ENCODE measurements at places on chromosomes 3 and 15. TPM values are rescaled to one million over a fixed set of nuclear protein-coding genes. Genes with fewer than 3 reads are reported as not detected.
A peak's percentile ranks its signal among the peaks of the same experiment; 100 is the strongest.

DNA sequence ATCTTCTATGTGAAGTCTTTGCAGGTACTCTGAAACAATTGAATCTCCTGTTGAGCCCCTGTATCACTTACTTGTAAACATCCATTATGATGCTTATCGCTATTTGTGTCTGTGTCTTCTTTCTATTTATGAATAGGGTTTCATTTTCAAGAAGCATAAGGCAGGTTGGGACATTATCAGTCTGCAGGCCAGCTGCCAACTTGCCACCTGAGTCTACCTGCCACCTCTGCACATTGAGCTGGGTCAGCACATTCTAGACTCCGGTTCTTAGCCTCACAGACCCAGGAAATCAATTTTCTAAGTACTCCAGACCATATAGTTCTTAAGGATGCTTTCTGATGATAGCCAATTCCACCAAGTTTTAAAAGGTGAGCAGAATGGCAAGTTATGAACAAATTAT, 105.7 kb upstream of the MCTP2 start:
- no peak for ATAC-seq

EPHB3 gene
- 44.7 TPM for total RNA-seq

- no peak for ATAC-seq
These were observed 1271.6 kb downstream of the NSUN3 start for GRCh38 chr3:95334461-95334860.

SERPINI2 gene
- not detected for total RNA-seq

SLC12A8 gene
- 7.7 TPM for total RNA-seq

FSTL1 gene
- total RNA-seq = 15.8 TPM

GRCh38 chr15:52180196-52180835, 10.9 kb downstream of the GNB5 start:
- ATAC-seq = peak; percentile 30

AADACL2 gene
- total RNA-seq = not detected

BTLA gene
- 0.44 TPM for total RNA-seq

TLE3 gene
- 46.3 TPM for total RNA-seq

GRCh38 chr3:147372525-147373027, 33.8 kb downstream of the ZIC4 start:
- ATAC-seq = no peak

DNA sequence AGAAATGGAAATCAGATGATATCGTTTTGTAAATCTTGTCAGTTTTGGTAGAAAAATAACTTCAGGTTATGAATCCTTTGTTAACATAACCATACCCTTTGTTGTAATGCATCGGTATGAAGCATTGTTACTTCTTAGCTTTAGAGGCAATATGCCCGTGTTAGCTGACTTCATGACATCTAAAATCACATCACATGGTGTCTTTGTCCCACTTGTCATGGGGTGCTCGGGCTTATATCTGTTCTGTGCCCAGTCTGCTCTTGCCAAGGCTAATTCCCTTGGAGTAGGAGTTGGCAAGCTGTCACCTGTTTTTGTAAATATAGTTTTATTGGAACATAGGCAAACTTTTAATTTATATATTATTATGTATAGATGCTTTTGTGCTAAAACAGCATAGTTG, 39.6 kb downstream of the SLC25A26 start:
- no peak for ATAC-seq

GRCh38 chr15:82646250-82647044, 716 bp downstream of the CPEB1 start:
- peak; percentile 21 for ATAC-seq

COPS2 gene
- 53.2 TPM for total RNA-seq

DNA sequence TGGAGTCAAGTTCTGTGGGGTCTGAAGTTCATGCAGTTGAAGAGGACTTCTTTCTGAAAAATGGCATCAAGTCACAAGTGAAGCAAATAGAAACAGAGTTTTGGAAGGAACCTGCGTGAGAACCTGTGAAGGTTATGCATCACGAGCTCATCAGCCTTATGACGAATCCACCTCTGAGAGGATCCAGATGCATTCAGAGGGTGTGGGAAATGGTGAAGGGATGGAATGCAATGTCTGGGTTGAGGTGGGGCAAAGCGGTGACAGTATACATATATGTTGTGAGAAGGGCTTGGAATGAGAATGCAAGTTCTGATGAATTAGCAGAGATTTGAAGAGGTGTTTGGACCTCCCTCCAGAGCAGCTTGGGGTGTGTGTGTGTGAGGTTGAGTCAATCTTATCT, 382.1 kb upstream of the TBL1XR1 start:
- ATAC-seq = peak; percentile 93

ZNF770 gene
- total RNA-seq = 114 TPM

- no peak for ATAC-seq
These were observed 89.1 kb downstream of the ABHD5 start for GRCh38 chr3:43779850-43780249.

DNA sequence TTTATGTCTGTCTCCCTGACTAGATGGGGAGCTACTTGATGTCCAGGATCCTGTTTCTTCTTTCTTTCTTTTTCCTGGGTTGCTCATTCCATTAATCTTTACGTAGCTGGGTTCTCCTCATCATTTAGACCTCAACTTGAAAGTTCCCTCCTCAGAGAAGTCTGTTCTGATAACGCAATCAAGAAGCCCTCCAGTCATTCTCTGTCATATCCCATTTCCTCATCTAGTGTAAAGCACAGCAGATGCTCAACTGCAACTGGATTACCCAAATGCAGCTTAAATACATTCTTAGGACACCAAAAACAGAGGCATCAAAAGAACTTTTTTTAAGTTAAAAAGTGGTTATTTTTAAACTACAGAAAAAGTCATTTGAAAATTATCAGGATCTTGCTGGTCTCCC, 51.7 kb upstream of the ST3GAL6 start:
- no peak for ATAC-seq

GRCh38 chr15:69400850-69401249, 13.3 kb upstream of the KIF23 start:
- no peak for ATAC-seq

RPL32 gene
- 1,705 TPM for total RNA-seq

- ATAC-seq = no peak
These were observed 139.7 kb upstream of the COL8A1 start for GRCh38 chr3:99498550-99499234.

GRCh38 chr15:65077981-65078352, 1.4 kb downstream of the KBTBD13 start:
- ATAC-seq = peak; percentile 59

MOBP gene
- not detected for total RNA-seq

DNA sequence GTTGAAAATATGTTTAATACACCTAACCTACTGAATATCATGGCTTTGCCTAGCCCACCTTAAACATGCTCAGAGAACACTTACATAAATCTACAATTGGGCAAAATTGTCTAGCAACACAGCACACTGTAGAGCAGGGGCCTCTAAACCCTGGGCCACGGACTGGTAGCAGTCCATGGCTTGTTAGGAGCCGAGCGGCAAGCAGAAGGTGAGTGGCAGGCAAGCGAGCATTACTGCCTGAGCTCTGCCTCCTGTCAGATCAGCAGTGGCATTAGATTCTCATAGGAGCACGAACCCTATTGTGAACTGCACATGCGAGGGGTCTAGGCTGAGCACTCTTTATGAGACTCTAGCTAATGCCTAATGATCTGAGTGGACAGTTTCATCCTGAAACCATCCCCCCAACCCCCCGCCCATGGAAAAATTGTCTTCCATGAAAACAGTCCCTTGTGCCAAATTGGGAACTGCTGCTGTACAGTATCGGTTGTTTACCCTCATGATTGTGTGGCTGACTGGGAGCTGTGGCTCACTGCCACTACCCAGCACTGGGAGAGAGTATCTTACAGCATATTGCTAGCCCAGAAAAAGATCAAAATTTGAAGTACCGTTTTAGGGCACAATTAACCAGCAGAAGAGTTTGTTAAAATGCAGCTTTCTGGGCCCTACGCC, 26.1 kb downstream of the CMSS1 start:
- ATAC-seq = no peak

DNA sequence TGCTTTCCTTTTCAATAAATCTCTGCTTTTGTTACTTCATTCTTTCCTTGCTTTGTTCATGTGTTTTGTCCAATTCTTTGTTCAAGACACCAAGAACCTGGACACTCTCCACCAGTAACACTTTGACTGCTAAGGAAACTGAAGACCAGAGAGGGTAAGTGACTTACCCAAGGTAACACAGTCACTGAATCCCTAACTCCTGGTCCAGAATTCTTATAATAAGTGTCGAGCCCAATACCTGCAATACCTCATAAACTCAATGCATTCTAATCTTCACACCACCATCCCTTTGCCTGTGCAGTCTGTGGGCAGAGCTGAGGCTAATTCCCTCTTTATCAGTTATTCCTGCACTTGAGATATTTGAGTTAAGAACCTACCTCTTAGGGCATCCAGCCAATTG, 237.8 kb downstream of the UACA start:
- no peak for ATAC-seq

GRCh38 chr3:13529196-13530112, 19.5 kb upstream of the FBLN2 start:
- ATAC-seq = no peak

SHQ1 gene
- 16.7 TPM for total RNA-seq

GRCh38 chr3:185960522-185961288, 22.9 kb upstream of the TRA2B start:
- peak; percentile 61 for ATAC-seq

GRCh38 chr3:1623896-1624295, 474.8 kb upstream of the CNTN4 start:
- no peak for ATAC-seq

DNA sequence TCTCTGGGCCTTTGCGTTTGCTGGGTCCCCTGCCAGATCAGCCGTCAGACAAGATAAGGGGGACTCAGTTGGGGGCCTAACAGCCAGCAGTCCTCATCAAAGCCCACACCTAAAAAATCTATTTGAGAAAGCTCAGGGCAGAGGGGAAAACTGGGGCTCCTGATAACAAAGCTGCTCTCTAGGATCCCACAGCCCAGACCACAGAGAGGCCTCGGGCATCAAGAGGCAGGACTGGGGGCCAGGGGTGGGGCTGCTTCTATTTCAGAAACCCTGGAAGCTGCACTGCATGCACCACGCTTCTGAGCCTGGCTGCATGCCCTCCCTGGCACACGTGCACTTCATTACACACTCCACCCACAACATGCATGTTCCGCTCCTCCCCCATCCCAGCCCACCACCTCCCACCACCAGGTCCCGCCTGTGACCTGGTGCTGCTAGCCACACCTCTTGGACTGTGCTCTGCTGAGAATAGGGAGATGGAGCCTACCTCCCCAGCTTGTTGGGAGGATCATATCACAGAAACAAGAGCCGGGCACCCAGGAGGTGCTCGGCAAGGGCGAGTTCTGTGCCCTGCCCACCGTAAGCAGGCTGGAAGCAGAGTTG, 26.6 kb downstream of the FBLN2 start:
- no peak for ATAC-seq

SLC35G2 gene
- total RNA-seq = 1.0 TPM

DNA sequence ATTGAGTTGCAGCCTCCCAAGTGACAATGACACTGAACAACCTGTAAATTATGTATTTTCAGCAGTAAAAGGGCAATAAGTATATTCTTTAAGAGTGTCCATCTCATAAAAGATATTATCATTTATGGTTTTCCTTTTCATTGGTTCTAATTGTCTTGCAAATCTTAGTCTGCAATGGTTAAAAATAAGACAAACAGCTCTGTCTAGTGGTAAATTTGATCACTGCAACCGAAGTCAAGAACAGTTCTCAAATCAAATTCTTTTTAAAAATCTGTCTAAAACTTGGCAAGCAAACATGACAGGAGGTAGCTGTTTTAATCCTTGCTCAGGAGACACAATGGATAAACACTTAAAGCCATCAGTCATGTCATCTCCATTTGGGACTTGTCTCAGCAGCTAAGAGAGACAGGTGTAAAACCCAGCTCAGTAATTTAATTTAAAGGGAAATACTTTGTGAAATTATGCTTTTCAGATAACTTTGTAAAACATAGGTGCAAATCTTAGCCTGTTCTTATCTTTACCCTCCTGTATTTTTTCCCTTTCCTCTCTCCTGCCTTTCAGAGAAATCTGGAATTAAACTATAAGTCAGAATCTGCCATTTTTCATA, 150.3 kb upstream of the ARHGEF26 start:
- ATAC-seq = peak; percentile 63

DNA sequence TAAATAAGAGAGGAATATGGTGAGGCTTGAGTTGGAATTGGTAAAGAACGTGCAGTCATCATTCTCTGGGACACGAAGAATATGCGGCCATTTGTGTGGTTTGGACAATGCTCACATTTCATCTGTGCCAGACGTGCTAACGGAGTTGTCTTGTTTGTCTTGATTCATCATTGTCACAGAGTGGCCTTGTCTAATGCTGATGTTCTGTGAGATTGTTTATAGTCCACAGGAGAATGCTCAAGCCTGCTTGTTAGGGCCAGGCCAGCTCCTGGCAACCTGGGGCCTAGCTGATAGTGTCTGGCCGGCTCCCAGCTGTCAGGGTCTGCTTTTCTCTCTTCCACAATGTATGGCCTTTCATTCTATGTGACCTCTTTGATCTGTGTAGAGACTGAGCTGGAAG, 384.7 kb downstream of the EDEM1 start:
- ATAC-seq = no peak

DNA sequence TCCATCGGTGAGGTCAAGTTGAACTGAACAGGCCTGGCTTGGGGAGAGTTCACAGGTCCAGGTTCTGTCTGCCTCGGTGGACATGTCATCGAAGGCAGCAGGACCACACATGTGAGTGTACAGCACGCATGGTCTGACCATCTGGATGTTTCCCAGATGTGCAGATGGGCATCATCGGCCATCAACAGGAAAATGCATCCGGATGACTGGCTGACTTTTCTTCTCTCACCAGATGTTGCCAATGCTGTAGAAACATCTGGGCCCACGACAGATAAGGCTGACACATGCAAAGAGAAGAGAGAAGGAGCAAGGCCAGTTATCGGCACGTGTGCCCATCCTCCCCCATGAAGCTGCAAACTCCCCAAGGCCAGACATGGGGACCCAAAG, 45.1 kb downstream of the NOX5 start:
- no peak for ATAC-seq

HSPBAP1 gene
- 3.3 TPM for total RNA-seq

DNA sequence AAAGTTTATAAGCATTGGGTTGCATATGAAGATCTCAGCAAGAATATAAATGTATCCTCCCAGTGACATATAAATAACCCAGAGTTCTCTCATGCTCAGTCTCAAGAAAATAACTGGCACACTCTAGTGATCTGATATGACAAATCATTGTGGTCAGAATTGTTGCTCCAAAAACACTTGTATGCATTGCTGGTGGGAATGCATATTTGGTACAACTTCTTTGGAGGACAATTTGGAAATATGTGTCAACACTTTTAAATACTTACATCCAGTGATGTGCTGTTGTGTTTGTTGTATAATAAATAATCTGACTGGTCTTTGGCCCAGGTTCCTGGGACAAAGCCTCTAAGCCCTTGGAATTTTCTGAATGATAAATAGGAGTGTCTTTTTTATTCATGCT, 66.7 kb upstream of the STT3B start:
- ATAC-seq = no peak

- peak; percentile 81 for ATAC-seq
These were observed 40.7 kb downstream of the RFT1 start for GRCh38 chr3:53089511-53089910.

GRCh38 chr15:60757831-60758570, 279.1 kb upstream of the ICE2 start:
- ATAC-seq = no peak

DNA sequence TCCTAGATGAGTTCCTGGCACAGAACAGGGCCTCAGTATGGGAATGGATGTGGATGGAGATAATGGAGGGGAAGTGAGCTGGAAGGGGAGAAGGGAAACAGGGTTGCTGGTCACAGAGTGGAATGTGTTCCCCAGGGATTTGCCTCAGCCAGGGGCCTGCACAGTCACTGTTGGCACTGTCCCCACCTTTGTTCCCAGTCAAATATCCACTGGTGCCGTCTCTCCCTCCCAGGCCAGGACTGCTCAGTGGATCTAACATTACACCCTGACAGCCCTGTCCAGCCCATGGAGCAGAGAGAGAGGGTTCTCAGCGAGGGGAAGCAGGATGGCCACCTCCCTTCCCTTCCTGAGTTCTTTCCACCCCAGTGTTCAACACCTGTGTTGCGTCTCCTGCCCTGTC, 1.5 kb upstream of the PPP1R2 start:
- no peak for ATAC-seq
